ENCODE measurements at places on chromosomes 2 and 18. TPM values are rescaled to one million over a fixed set of nuclear protein-coding genes. Genes with fewer than 3 reads are reported as not detected.

The STPG4 gene
- 0.37 TPM for total RNA-seq

The EVX2 gene
- under 0.01 TPM for total RNA-seq

The SPR gene
- 23.5 TPM for total RNA-seq

The NTSR2 gene
- not detected for total RNA-seq

The VSNL1 gene
- total RNA-seq: not detected

The RNF125 gene
- total RNA-seq: 0.28 TPM

The SF3B6 gene
- 139 TPM for total RNA-seq

The SNTG2 gene
- not detected for total RNA-seq

The SPDYA gene
- total RNA-seq: 0.71 TPM

The LOXHD1 gene
- not detected for total RNA-seq

The SRSF7 gene
- total RNA-seq: 121 TPM

The ITPRIPL1 gene
- total RNA-seq: 0.43 TPM

The ZFP36L2 gene
- total RNA-seq: 5.5 TPM

The TMEM182 gene
- total RNA-seq: 1.6 TPM

The GATA6 gene
- 28.6 TPM for total RNA-seq

The DES gene
- total RNA-seq: 3.7 TPM

The CHRND gene
- total RNA-seq: not detected

The SP9 gene
- total RNA-seq: not detected
